Ovary (tissue), 10 donors: ENCODE measurements at places on chromosomes 13 and 19.

- peak; percentile 84 for DNase-seq
Measured at GRCh38 chr13:30792285-30793000, 57.1 kb downstream of the ALOX5AP start.

DNA sequence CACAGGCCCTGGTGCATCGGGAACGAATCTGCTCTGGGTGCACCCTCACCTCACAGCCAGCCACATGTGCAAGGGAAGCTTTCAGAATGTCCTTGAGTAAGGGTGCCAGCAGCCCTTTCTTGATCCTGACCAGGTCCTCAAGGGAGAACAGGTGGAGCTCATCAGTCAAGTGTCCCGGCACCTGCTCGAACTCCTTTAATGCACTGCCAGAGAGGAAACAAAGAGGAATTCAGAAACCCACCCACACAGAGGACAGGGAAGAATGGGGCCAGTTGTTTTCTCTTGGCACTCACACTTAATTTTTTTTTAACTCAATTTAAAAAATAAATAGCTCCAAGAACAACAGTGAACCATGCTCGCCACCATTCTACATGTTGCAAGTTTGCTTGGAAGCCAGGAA lies 41.7 kb downstream of the RUBCNL start:
- no peak for DNase-seq

DNA sequence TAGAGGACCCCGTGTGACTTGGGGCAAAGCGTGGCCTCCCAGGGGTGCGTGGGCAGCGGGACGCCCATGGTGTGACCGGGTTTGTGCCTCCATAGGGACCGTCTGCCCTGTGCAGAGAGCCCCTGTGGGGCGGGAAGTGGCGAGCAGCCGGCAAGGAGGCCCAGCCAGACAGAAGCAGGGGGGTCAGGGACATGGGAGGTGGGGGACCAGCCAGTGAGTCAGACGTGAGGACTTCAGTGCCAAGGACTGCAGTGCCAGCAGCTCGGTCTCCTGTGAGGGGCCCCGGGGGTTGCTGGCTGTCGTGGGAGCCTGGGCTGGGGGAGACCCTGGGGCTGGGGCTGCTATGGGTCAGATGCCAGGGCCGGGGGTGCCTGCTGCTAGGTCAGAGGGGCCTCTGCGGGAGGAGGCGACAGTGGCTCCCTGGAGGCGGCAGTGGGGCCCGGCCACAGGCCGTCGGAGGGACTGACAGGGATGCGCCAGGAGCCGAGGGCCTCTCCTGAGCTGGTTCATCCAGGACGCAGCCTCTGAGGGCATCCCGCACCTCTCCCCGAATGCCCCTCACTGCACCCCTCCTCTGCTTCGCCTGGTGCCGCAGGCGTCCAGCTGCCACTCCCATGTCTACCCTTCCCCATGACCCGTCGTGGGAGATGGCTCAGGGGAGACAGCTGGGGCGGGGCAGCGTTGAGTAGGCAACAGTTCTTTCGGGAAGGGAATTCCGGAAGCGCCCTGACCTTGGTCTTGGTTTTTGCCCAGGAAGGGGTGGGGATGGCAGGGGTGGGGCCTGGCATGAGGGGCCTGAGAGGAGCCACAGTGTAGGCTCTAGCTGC lies 80.0 kb downstream of the KDM4B start:
- peak; percentile 69 for DNase-seq

DNA sequence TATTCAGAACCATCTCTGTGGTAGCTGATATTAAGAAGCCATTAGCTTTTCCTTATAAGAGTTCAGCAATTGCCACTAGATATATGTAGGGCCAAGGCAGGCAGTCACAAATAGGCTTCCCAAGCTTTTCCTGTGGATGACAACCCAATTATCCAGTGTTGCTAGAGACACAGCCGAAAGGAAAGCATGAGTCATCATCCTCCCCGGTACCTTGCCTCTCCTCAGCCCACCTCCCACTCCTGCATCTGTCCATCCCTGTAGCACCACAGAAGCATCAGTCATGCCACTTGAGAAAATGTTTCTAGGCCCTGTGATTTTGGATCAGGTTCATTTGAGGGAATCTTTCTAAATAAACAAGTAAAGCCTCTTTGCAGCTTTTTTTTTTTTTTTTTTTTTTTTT lies 204.3 kb downstream of the DNAJC15 start:
- no peak for DNase-seq

- no peak for DNase-seq
Measured at GRCh38 chr13:98675066-98675465, 77.4 kb downstream of the SLC15A1 start.

- peak; percentile 90 for DNase-seq
Measured at GRCh38 chr19:7293762-7294557, at the start of gene INSR. Gene INSR (minus strand): TSS chr19:7294414. CDS start chr19:7293891, 523 bp downstream.

- DNase-seq: no peak
Measured at GRCh38 chr13:29964181-29964845, 113.9 kb upstream of the UBL3 start.

DNA sequence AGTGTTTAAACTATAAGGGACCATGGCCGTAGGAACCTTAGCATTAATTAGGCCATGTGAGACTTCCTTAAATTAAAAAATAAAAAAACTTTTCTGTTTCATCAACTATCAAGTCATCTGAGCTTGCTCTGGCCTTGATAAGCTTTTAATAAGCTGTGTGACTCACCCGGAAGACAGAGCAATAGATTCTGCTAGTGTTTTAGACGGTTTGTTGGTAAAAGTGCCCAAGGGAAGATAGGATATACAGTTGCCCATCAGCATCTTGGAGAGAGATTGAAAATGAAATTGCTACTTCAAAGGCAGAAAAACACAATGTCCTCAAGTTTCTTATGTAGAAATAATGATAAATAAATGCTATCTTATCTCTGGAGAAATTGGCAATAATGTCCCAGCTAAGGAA lies 31.2 kb upstream of the RCBTB2 start:
- DNase-seq: no peak

GRCh38 chr19:35822579-35822978 lies 9.9 kb upstream of the PRODH2 start:
- DNase-seq: no peak

DNA sequence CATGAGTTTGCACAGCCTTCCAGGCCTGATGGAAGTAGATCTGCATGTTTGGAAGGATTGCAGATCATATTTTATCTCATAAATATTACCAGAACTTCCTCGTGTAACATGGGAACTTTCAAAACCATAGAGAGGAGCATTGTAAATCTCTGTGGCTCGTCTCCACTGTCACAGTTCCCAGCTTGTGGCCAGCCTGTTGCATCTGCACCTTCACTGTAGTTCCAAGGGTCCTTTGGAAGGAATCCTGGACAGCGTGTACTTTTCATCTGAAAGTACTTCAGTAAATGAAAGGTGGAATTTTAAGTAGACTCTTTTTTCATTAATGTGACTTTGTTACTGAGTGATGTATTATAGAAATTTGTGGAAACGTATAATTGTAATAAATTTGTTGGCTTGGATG lies 105.4 kb downstream of the ATP11A start:
- DNase-seq: no peak

GRCh38 chr13:23993680-23993985 lies 96.3 kb upstream of the C1QTNF9B start:
- no peak for DNase-seq

DNA sequence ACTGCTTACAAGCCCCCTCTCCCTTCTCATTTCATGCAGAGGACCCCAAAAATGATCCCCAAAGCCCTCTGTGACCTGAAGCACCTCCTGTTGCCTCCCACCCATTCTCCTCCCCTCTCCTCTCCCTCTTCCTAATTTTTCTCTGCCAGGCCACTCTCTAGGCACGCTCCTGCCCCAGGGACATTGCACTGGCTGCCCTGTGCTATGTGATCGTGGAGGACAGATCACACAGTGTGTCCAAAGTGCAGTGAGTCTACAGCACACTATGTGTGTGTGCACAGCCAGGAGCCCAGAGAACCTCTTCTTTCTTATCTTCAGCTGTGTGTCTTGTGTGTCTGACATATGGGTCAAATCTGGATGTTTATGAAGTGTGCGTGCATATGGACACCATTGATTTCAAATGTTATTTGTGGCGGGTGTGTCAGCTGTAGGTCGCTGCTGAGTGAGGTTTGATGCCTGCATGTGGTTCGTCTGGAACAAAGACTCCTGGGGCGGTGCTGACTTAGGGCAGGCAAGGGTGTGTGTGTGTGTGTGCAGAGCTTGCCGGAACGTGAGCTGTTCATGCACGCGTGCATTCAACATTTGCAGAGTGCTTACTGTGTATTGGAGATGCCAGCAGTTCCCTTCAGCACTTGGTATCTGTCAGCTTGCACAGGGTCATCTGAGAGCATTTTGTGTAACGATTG lies 2.1 kb upstream of the KLHL26 start:
- DNase-seq: no peak

GRCh38 chr19:50794876-50795663 lies 4.9 kb downstream of the ACP4 start:
- DNase-seq: no peak

- DNase-seq: peak; percentile 52
Measured at GRCh38 chr13:24161010-24161775, 673 bp downstream of the SPATA13 start.

DNA sequence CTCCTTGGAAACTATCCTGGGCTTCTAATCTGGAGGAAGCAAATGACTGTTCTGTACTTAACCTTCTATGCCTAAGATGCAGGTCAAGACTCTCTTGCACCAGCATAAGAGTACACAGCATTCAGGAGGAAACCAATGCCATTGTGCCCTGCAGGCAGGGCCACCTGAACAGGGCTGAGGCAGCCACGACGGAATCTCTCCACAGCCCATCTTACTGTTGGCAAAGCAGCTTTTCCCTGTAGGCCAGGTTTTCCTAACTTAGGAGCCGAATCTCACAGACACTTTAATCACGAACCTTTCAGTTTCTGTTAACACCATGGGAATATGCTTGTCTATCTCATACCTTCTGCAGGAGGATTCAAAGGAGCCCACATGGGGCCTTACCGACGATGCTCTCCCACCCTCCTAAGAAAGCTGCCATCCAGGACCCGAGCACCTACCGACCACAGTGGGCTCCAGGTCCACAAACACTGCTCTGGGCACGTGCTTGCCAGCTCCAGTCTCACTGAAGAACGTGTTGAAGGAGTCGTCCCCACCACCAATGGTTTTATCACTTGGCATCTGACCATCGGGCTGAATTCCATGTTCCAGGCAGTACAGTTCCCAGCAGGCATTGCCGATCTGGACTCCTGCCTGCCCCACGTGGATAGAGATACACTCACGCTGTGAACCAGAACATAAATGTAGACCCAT lies 2.6 kb downstream of the TUBA3C start:
- DNase-seq: no peak

DNA sequence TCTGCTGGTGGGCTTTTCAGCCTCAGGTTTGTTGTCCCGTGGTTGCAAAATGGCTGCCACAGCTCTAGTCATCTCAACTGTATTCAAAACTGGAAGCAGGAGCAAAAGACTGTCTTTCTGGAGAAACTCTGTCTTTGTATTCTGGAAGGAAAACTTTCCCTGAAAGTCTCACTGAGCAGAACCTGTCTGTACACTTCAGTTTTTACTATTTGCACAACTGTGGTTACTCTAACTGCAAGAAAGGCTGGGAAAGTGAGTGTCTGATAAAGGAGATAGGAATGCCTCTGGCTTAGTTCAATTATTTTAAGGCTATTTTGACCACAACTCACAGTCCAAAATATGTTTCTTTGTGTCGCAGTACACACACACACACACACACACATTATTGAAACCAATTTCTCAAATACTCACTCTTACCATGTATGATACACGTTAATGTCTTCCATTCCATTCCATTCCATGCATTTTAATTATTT lies 49.7 kb upstream of the EHD2 start:
- no peak for DNase-seq

GRCh38 chr19:979318-979741 lies 4.8 kb upstream of the WDR18 start:
- DNase-seq: no peak

GRCh38 chr19:19740755-19741154 lies 7.8 kb upstream of the ZNF14 start:
- DNase-seq: no peak

DNA sequence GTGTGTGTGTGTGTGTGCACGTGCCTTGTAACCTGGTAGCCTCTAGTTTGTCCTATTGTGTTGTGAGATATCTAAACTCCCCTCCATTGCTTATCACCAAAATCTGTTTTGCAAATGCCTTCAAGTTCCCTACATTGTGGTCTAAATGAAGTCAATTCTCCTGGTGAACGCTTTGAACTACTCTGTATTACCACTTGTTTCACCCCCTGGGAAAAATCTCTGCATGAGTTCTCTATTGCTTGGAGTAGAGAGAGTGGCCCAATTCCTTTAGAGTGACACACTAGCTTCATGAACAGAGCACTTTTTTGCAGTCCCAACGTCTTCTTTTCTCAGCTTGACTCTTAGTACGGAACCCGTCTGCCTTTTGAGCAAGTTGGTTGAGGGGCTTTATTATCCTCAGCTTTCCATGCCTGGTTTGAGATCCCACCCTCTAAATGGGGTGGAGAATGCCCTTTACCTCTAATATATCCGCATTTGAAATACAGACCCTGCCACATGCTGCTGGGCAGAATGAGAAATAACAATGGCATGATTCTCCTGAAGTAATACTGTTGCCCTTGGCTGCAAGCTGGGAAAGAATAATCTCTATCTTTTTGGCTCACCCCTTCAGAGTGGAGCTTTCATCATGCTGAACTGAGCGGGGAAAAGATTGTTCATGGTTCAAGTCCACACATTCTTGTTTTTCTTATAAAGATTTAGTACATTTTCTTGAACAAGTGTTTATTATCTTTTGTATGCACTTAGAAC lies 2545.3 kb downstream of the PCDH9 start:
- no peak for DNase-seq

DNA sequence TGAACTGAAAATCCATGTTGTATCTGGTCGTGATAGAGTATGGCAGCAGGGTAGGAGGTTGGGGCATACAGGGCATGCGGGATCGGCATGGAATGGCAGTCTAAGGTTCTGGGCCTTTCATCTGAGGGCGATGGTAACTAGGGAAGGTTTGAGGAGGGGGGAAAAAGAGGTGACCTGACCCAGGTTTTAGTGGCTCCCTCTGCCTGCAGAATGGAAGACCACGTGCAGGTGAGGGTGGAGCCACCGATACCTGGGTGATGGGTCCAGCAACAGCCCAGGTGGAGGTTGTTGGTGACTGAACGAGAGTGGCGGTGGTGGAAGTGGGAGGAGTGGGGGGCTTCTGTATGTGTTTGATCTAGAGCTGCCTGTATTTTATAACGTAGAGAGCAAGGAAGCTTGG lies 3.8 kb downstream of the ZNF749 start:
- DNase-seq: no peak

DNA sequence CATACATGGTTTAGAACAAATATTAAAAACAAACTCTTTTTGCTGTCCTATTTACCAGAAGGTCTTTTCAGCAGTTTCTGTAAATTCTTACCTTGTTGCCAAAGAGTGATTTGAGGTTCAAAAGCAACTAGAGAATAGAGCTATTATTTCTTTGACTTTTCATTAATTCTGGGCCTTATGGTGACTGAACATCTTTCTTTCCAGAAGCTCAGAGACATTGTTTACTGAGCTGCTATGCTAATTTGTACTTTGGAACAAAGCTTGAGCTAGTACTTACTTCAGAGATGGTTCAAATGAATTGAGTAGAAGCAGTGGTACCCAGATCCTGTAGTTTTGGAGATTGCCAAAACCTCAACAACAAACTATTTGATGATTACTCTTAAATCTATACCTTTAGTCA lies 331.2 kb downstream of the SPRY2 start:
- DNase-seq: no peak

GRCh38 chr13:85700906-85701305 lies 98.3 kb downstream of the SLITRK6 start:
- DNase-seq: no peak

GRCh38 chr19:24159707-24160106 lies 72.7 kb downstream of the ZNF254 start:
- DNase-seq: no peak
